ENCODE measurements at places on chromosomes 7 and 10. TPM values are rescaled to one million over a fixed set of nuclear protein-coding genes. Genes with fewer than 3 reads are reported as not detected.

GRCh38 chr7:114416129-114416990 lies 1.7 kb downstream of the FOXP2 start:
- DNase-seq: no peak

GRCh38 chr10:78689584-78689935 lies 379.2 kb upstream of the ZMIZ1 start:
- DNase-seq: no peak

DNA sequence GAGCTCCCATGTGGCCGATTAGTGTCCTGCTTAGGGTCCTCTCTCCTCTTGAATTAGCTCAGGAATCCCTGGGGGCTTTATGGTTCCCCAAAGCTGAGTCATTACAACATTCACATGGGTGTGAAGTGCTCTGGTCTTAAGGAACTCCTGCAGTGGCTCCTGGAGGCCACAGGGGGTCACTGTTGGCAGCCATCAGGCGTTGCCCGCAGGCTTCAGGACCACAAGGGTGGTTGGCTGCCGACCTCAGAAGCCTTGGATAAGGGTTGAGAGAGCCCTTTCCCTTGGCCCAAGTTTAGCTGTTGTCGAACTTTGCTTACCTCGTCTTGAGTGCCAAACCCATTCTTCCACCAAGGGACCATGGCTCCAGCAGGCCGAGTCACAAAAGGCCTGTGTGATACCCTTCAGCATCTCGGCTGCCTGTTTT lies 61.7 kb downstream of the SH2D4B start:
- DNase-seq: no peak

GRCh38 chr7:135466442-135467206 lies 43.3 kb downstream of the CNOT4 start:
- no peak for DNase-seq

- no peak for DNase-seq
Measured at GRCh38 chr7:123682690-123683089, 27.0 kb downstream of the LMOD2 start.

DNA sequence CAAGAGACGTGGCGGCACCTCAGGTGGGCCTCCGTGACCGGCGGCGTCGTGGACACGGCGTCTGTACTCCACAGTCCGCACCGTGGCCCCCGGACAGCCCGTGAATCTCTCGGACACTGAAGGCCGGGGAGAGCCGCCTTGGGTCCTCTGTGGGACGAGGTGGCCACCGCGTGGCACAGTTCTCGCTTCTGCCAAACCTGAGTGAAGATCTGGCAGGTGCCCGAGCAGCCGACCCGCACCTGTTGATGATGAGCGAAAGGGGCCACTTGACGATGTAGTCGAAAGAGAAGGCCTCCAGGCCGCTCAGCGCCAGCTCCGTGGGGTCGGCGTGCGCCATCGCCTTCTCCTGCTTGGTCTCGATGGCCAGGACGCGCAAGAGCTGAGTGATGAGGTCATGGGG lies 8.5 kb upstream of the ADAM8 start:
- DNase-seq: no peak

DNA sequence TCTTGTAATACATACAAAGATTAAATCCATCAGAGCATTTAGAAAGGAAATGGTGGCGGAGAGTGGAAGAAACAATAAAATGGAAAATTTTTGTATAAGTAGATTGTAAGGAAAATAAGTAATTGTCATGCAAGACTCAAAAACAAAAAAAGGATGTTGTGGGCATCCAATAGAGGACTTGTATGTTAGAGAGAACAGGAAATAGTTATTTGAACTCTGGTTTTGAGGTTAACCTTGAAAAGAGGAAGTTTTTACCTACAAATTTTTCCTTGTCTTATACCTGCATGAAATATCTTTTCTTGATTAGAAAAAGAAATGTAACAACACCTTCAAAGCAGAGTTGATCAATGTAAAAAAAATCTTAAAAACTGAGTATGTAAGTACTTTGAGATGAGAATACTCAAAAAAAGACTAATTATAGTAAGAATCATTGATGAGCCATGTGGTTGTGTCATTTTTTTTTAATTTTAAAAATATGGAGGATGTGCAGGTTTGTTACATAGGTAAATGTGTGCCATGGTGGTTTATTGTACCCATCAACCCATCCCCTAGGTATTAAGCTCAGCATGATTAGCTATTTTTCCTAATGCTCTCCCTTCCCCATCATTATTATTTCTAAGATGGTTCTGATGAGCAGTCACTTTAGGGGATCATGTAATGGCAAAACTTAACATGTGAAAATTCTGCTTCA lies 11.9 kb downstream of the TMEM106B start:
- DNase-seq: no peak

DNA sequence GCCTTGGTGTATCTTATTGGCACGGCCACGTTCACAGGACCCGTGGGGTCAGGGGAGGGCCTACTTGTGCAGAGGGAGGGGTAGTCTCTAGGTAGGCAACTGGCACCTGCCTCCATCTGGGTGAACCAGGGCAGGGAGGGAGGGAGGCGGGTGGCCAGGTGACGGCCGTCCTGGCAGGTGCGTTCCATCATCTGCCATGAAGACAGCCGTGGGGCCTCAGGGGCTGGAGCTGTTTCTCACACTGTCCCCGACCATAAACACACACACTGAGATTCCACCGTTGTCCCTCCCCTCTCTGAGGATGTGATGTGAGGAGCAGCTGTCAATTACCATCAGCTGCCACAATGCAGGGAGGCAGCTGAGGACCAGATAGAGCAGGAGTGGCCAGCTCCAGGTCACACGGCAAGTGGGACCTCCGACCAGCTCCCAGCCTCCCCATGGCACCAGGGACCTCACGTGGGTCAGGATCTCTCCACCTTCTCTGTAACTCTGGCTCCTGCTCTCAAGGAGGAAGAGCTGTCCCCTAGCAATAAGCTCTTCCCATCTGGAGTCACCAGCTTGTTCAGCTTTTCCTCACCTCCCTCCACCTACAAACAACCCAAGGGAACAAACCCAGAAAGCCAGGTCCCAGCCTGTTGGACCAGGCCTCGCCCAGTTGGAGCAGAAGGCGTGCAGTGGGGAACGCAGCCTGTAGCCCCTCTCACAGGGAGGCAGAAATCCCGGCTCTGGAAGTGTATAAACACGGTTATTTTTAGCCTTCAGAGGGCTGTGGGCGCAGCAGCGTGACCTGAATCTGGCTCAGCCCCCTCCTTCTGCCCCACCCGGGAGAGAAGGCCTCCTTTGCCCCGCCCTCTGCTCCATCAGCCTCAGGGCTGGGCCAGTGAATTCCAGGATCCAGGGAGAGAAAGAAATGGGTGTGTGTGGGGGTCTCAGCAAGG lies 33.1 kb downstream of the ZMIZ1 start:
- DNase-seq: no peak

CAMK2B gene
- 0.17 TPM for total RNA-seq

CLCN1 gene
- total RNA-seq: not detected

FKBP9 gene
- 0.51 TPM for total RNA-seq
